ENCODE measurements at places on chromosomes 11 and 22.

DNA sequence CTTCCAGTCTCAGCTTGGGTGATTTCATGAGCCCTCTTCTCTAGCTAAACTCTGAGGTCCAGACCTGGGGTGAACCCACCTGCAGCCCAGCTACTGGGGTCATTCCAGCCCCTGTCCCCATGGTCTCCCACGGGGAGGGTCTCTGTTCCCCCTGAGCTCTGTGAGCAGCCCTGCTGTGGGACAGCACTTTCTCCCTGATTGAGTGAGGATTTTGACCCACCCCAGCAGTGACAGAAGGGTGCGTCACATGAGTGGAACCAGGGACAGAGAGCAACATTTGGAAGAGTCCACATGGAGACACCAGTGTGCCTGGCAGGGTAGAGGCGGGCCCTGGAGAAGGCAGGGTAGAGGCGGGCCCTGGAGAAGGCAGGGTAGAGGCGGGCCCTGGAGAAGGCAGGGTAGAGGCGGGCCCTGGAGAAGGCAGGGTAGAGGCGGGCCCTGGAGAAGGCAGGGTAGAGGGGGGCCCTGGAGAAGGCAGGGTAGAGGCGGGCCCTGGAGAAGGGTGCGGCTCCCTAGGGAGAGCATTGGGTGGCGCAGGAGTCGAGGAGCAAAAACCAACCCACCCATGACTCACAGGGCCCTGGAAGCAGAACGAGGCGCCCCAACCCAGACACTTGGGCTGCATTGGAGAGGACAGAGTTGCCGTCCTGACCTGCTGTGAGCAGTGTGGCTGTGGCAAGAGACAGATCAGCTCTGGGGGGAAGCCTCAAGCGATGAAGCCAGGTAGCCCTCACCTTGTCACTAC is 227.7 kb upstream of the B3GAT1 start:
- DNase-seq: no peak

DNA sequence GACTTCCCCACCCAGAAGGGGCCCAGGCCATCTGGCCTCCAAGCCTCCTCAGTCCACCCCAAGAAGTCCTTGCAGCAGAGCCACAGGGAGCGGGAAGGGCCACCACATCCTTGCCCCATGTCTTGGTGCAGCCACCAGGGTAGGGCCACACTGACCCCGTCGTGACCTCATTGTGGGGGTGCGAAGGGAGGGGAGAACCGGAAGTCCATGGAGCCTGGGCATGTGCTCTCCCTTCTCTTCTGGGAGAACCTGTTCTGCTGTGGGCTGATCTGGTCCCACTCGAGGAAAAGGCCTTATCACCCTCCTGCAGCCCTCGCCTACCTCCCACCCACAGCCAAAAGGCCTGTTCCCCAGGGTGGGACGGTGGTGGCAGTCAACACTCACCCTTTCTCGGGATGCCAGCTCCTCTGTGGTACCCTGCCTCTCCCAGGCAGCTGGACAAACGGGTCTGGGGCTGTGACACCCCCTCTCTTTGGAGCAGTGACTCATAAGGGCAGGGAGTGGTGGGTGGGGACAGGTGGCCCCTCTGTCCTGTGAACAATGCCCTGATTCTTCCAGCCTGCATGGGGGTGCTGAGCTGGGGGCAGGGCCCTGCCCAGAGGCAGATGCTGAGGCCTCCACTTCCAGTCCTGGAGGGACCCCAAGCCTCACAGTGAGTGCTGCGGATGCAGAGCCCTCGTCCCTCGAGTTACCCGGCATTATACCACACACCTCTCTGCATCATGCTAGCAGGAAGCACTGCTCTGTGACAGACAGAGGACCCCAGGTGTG is 14.6 kb upstream of the CTSD start:
- DNase-seq: no peak

DNA sequence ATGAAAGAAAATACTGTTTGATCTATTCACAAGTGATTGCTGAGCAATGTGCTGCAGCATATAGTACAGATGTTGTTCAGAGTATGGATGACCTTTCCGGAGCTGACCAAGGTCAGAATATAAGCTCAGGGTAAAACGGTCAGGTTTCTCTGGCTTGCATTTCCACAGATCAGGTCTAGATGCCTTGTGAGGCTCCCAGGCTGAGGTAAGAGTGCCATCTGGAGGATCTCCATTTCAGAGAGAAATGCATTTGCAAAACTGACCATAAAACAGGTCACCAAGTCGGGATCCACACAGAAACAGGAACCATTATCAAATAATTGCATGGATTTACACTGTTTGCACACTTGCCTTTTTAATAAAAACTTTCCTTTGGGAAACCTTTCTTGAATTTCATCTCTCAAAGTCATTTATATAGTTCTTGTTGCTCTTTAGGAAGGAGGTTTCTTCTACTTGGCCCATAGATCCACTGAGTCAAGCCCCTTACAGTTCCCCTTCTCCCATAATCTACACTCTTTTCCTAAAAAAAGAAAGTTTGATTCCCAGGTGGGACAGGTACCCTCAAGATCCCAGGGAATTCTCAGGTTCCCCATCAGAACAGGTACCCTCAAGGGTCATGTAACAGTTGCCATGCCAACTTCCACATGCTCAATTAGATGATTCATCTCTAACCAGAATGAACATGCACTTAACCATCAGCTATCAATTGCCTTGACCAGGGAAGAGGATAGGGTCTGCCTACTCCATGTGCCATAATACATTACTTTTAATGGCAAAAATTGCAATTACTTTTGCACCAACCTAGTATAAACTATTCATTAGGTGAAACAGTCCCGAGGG is 25.0 kb upstream of the TMPRSS5 start:
- peak; percentile 39 for DNase-seq

GRCh38 chr22:36081023-36081431 is 52.4 kb upstream of the RBFOX2 start:
- DNase-seq: peak; percentile 96

DNA sequence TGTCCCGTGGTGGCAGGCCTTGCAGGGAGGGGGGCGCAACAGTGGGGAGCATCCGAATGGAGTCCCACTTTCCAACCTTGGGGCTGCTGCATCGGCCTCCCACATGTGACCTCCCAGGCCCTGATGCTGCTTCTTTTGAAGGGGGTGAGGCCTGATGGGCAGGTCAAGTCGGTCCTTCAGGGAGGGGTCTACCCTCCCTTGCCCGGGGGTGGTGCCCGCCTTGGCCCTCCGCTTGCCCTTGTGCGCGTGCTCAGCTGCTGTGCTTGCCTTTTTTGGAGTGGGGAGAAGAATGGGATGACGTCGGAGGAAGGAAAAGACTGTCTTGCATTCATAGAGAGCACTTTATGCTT is 66.9 kb downstream of the PRDM11 start:
- DNase-seq: no peak

GRCh38 chr22:26952451-26953011 is 295.1 kb downstream of the MIAT start:
- DNase-seq: no peak

DNA sequence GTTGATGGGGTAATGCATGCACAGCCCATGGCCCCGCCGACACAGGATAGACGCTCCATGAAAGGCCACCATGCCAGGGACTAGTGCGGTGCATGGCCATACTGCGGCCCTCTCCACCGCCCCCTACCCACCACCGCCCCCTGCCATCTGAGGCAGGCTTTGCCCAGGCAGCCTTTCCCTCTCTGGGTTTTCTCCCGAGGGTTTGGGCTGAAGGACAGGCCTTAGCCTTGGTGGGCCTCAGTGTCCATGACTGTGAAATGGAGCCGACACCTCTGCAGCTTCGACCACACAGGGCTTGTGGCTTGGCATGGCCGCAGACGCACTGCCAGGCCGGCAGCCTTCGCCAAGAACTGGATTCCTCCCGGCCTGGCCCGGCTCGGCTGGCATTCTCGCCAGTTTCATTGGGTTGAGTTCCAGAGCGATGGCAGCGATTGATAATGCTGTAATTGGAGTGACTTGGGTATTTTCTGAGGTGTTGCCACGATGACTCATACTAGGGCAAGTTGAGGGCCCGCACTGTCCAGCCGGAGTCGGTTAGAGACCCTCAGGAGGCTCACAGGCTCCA is 111.3 kb downstream of the WNT7B start:
- no peak for DNase-seq

DNA sequence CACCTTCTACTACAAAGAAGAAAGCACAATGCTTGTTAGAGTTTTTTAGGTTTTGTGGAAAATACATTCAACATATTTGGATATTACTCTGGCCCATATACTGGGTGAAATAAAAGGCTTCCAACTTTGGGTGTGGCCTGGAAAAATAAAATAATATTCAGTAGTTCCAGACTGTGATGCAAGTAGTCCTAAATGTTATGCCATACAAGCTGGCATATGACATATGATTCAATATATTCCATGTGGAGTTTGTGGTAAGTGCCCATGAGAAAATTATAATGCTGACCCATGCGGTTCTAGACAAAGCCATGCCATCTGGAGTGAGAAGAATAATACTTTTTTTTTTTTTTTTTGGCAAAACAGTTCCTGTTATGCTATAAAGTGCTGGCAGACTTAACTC is 683.3 kb downstream of the LUZP2 start:
- DNase-seq: no peak
